Fibroblast of skin of scalp (primary cell): ENCODE measurements at places on chromosomes 7 and 10.

GRCh38 chr10:118958984-118959925, 70.3 kb upstream of the NANOS1 start:
- DNase-seq: peak; percentile 69

GRCh38 chr7:42103456-42103855, 133.6 kb downstream of the GLI3 start:
- no peak for DNase-seq

GRCh38 chr7:121304102-121304658, 24.6 kb upstream of the WNT16 start:
- no peak for DNase-seq

GRCh38 chr10:11553773-11554381, 57.6 kb downstream of the USP6NL start:
- no peak for DNase-seq

DNA sequence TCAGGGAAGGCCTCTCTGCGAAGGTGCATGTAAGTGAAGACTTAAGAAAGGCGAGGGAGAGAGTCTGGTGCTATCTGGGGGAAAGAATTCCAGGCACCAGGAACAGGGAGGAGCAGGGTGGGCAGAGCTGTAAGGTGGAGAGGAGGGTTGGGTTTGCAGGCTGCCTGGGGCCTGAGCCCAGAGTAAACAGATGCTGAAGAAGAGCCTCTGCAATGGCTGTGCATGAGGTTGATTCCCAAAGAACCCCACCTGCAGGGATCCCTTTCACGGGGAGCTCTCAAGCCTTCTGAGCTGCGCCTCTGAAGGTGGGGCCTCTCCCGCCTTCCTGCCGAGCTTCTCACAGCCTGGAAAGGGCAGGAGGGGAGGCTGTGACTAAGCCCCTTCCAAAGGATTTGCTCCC, 115.1 kb downstream of the RNF216 start:
- DNase-seq: no peak

DNA sequence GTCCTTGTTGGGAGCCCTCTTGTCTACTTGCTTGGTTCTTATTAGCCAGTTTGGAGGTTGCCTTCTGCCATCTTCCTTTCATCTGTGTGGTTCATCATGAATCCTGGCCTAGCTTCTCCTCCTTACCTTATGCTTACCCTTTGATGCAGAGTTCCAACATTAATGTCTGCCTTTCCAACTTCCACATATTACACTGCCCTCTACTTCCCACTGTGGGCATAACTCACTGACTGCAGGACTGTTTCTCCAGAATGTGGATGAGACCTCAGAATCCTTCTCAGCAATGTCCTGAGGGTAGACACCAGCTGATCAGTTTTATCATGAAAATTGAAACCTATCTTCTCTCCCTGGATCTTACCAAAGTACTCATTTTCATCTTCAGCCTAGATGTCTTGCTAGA, 491.0 kb downstream of the LRMDA start:
- DNase-seq: peak; percentile 12

DNA sequence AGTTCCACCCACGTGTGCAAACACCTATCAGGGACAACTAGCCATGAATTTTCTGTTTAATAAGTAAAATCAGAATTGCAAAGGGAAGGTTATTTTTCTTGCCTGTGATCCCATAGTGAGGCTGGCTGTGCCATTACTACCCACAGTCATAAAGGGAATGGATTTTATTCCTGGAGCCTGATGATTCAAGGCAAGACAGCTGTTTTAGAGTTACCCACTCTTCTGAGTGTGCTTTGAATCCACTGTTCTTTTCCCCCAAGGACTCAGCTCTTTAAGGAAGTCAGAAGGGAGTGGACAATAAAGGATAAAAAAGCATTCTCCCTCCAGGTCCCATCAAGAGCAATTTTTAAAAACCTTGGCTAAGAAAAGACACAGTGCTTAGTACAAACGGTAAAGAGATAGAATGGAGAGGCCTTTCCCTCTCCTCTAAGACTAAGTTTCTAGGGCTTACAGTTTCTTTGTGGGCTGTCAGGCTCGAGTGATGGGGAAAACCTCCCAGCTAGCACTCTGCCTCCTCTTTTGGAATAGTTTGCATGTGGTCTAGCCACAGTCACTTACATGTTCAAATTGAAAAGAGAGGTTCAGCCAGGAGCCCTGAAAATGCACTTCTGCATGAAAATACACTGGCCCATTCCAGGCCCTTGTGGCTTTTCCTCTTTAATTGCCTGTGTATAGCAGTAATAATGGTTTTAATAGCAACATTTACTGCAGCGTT, 5.1 kb upstream of the LRRC4 start:
- no peak for DNase-seq
